ENCODE measurements at places on chromosomes 11 and 22.

GRCh38 chr11:64694821-64695365 is 28.1 kb downstream of the NRXN2 start:
- DNase-seq = no peak

DNA sequence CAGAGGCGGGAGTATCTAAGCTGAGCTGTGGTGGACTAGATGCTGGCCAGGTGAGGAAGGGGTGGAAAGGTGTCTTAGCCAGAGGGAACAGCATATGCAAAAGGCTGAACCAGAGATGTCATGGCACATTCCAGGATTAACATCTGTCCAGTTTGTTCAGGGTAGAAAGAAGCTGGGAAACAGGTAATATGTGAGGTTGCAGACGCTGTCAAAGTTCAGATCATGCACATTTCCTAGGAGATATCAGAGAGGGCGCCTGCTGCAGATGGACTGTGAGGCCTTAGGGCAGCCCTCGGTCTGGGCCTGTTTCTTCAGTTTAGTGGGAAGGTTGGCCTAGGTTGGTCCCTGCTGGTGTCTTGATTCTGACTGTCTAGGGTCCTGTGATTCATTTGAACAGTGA is 97.7 kb upstream of the CRYBB3 start:
- DNase-seq = no peak

DNA sequence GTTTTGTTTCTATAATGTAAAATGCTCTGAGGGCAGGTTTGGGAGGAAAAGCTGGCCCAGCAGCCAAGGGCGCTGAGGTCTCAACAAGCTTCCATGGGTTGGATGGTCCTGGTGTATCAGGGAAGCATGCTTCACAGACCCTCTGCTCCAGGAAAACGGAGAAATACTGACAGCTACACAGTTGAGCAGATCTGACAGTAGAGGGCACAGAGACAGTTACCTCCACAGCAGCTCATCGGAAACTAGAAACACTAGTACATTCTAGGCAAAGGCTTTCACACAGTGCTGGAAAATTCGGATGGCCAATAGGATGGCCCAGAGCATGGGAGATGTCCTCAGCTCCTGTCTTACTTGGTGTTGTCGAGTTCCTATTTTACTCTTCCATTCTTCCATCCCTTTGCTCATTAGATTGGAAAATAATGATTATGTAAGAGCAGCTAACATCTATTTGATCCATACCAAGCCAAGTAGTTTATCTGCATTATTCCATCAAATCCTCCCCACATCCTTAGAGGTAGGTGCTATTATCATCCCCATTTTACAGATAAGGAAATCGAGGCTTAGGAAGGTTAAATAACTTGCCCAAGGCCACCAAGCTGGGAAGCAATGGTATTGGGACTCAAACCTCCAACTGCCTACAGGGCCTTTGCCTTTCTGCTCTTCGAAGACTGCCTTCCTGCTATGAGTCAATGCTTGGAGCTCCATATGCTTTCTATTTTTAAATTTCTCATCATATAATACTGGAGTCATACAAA is 28.3 kb downstream of the LMO2 start:
- DNase-seq = no peak

- no peak for DNase-seq
Observed at GRCh38 chr11:87423161-87423560, 385.4 kb downstream of the TMEM135 start.

DNA sequence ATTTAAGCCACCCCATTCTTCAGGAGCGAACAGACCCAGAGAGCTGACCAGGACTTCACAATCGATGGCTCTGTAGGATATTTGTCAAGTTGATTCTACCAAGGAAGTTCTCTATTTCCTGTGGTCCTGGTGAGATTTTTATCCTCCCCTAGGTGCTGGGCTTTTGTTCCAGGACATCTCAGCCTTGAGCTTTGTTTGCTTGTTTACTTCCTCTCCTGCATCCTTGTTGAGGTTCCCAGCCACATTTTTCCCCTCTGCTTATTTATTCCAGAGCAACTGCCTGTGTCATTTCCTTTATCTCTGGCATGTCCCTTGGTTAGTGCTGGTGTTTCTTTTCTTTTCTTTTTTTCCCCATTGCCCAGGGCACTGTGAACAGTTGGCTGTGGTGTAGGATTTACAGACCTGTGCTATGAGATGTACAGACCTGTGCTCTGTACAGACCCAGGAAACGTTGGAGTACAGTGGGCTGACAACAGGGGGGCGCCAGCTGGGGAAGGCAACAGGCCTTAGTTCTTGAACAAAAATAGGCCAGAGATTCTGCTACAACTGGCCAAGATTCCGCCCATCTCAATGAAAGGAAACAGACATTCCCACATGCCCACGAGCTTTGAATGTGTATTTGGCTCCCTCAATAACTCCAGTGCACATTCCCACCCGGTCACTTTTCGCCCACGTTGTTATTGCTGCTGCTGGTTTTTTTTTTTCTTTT is 235.9 kb upstream of the DDI1 start:
- no peak for DNase-seq

DNA sequence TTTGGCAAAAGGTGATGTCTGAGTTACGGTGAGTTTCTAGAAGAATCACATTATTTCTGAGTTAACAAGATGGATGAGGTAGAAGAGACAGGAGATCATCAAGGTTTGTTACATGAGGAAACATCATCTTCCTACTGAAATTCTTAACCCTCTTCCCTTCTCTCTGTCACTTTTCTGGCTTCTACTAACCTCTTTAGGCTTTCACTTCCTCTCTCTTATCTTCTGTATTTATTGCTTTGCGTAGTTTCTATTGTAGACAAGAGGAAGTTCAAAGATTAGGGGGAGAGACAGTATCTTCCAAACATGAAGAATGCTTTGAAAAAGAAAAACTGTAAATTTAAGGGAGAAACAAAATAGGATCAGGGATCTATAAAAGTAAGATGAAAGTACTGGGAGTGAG is 75.4 kb downstream of the TRPC6 start:
- no peak for DNase-seq

- no peak for DNase-seq
Observed at GRCh38 chr11:120703358-120704152, 192.0 kb downstream of the GRIK4 start.

- DNase-seq = no peak
Observed at GRCh38 chr11:96246718-96247552, 96.1 kb downstream of the MAML2 start.

DNA sequence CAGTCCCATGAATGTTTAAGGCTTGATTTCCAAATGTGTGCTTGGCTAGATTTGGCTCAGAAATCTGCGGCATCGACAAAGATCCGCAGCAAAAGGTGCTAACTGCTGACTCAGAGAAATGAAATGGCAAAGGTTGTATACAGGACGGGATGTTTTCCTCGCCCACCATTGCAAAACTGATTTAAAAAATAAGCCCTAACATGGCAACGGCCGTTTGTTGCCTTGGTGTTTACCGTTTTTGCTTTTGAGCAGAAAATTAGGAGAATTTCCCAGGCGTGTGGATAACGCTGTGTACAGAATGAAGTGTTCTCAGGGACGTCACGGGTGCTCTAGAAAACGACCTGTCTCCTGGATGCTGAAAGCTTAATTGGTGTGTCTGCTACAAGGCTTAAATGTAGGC is 70.2 kb downstream of the ARHGAP8 start:
- no peak for DNase-seq

DNA sequence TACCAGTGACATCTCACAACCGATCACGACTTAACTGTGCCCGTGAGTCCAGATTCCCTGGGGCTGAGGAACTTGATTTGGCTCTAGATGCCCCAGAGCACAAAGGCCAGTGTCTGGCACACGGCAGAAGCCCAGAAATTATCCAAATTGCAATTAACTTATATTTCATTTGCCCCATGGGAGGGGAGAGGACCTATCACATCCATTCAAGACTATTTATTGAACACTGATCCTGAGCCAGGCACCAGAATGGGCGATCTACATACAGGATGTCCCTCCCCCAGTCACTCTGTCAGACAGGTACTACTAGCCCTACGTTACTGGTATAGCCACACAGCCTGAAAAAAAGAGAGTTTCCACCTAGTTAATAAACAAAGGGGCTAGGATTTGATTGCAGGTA is 5.1 kb downstream of the DNAL4 start:
- no peak for DNase-seq

- no peak for DNase-seq
Observed at GRCh38 chr11:104881117-104881794, 17.0 kb downstream of the CASP12 start.

DNA sequence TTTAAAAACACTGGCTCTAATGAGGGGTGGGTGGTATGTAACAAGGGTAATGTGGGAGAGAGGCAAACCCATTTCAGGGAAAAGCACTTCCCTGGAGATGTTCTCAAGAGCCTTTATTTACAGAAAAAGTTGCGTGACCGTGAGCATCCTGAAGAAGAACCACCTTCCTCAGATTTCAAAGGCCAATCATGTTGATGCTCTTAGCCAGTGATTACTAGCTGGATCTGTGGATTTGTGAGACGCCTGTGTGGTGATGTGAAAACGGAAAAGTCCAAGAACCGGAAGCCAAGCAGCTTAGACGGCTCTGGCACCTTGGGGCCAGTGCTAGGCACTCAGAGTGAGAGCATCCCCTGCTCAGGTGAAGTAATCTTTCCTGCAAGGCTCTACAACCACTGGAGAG is 12.6 kb upstream of the UBASH3B start:
- no peak for DNase-seq
